ENCODE measurements at places on chromosomes 1 and 21.

- DNase-seq: no peak
Measured at GRCh38 chr1:24705260-24706073, 39.8 kb upstream of the CLIC4 start.

DNA sequence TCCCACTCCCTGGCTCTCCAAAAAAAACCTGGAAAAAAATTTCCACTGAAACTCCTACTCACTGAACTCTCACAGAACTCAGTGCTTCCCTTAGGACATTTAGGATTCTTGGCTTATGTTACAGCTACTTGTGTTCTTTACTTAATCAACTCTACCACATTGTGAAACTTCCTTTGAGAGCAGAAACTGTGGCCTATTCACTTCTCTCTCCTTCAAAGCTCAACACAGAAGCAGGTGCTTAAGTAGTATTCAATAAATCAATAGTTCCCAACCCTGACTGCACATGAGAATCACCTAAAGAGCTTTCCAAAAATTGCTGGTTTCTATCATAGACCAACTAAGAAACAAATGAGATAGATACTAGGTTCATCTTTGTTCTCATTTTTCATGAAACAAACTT lies 67.9 kb upstream of the DMRTA2 start:
- DNase-seq: no peak

GRCh38 chr1:53559391-53559815 lies 100.2 kb downstream of the DMRTB1 start:
- no peak for DNase-seq

DNA sequence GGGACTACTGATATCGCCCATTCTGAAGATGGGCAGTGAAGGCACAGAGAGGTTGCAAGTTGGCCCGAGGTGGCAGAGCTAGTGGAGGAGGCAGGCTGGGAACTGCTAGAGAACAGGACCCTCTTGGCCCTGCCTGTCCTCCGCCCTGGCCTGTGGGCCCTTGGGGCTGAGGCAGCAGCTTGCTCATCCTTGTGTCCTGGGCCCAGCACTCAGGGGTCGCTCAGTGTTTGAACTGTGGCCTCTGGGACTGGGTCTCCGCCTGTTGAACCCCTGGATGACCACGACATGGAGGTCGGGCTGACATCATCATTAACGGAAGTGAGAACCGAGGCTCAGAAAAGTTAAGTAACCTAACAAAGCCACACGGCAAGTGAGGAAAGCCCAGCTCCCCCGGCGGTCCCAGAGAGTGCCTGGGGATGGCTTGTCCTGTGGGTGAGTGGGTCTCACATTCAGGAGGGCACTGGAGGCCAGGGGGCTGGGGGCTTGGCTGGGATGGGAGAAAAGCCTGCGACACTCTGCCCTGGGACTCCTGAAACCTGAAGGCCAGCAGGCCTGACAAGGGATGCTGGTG lies 23.0 kb upstream of the DDOST start:
- no peak for DNase-seq

DNA sequence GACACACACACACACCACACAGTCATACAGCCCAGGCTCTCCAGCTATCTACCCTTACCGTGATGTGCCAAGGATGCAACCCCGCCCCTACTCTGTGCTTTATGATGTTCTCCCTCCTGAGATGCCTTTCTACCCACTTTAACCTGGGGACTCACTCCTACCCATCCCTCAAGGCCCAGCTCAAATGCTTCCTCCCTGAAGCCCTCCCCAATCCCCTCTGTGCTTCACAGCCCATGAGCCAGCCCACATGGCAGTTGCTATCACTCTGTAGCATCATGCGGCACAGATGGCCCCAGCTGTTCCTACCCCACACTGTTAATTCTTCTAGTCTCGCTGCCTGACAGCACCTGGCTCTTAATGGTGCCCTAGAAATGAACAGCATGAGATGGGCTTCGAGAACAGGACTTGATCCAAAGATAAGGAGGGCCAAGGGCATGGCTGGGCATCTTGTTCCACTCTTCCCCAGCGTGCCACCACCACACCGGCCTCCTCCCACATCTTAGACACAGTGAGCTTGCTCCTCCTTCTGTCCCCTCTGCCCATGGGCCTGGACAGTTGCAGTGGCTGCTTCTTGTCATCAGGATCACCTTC lies 109.8 kb downstream of the GLIS1 start:
- no peak for DNase-seq

- no peak for DNase-seq
Measured at GRCh38 chr21:19557046-19557445, 1153.5 kb upstream of the TMPRSS15 start.

DNA sequence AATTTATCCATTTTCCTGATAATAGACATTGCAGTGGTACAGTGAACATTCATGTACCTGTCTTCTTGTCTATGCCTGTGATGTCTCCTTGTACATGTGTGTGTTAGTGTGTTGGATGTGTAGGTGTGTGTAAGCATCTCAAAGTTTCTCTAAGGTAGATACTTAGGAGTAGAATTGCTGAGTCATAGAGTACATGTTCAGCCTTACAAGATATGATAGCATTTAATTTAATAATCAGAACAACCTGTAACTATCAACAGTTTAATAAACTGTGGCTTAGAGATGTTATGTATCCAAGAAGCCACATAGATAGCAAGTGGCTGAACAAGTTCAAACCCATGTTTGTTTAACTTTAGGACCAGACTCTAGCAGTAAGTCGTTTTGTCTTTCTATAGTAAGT lies 35.6 kb downstream of the EPB41 start:
- no peak for DNase-seq

- peak; percentile 62 for DNase-seq
Measured at GRCh38 chr1:19390901-19391595, 78.9 kb downstream of the SLC66A1 start.

- DNase-seq: no peak
Measured at GRCh38 chr1:245679821-245680780, 525.3 kb downstream of the KIF26B start.

DNA sequence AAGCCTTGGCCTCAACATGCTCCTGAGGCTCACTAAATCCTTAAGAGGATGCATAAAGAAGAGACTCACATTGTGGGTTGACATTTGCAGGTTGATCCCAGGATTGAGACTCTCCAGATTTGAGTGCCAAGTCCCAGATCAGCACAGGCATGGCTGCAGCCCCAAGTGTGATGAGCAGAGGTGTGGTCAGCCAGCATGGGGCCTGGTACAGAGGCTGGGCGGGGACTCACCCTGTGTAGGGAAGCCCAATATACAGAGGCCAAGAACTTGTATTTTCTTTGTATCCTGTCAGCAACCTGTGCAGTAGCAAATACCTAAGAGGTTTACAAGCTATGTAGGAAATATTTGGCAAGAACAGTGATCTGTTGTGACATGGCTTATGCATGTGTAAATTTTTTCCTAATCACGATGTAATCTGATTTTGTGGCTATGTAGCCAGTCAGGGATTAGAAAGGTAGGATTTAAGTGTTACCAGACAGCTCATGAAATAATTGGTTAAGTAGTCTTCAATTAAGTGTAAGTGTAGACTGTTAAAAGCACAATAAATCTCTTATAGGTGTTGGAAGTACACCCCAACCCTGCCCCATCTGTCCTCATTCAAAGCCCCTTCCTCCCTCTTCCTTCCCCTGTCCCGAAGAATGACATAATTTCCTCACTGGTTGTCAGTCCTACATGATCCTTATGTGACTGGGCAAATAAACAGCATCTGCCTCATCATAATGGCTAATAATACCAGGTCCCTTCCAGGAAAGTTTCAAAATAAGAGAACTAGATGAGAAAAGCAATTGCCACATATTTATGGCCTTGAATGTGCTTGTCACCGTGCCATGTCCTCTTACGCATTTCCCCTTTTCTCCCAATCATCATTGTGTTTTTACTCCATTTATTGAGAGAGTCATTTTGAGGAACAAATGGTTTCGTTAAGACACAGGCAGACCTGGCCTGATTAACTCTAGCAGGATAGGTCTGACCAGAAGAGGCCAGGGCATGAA lies 120.9 kb downstream of the HLX start:
- DNase-seq: no peak

DNA sequence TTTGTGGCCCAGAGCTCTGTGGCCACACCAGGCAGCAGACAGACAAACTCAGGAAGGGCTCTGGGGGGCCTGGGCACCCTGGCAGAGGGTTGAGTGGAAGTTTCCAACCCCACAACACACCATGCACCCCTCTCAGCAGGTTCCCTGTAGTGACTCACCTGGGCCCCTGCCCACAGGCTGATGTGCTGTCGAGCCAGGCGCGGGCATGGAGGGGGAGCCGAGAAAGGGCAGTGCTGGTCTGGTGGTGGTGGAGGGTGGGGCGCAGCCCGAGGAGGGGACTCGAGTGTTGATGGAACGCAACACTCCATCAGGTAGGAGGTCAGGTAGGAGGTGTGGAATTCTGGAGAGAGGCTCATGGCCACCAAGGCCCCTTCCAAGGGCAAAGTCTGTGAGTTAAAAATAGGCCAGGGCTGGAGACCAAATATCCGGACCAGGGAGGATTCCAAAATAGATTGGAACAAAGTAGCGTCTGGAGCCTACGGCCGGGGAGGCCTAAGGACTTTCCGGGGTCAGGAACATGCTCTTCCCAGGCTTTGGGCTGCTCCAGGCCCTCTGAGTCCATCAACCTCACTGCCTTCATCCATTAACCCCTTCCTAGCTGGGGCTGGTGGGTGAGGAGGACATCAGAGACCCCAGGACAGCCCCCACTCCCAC lies 191.5 kb upstream of the AJAP1 start:
- DNase-seq: no peak

DNA sequence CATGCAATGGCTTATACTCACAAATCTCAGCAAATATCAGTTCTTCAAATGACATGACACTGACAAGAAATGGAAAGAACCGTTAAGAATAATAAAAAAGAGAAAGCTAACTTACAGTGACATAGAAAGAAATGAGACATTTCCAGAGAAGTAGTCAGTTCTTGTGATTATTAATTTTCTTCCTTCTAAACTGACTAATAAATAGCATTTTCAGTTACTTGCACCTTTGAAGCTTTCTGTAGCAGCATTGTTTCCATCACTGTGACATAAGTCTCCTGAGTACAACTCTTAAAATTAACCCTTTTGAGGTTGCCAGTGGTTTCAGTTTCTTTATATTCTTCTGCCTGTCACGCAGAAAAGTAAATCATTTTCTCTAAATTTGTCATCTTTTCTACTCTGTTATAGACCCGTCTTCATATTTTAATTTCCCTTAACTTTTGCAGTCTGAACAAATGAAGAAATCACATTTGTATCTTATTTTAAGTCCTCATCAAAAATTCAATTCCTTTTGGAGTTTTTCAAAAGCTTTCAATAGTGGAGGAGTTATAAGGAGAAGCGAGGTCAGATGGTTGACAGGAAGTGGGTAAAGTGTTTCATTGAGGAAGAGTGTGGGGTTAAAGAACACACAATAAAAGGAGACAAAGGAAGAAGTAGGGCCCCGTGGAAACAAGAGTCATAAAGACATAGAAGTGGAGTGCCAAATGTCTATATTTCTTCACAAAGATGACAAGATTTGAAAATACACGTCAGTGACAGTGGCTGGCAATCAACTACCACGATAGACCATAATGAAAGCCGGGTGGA lies 57.9 kb upstream of the S1PR1 start:
- no peak for DNase-seq

GRCh38 chr1:32984455-32985171 lies 20.0 kb upstream of the RNF19B start:
- no peak for DNase-seq

DNA sequence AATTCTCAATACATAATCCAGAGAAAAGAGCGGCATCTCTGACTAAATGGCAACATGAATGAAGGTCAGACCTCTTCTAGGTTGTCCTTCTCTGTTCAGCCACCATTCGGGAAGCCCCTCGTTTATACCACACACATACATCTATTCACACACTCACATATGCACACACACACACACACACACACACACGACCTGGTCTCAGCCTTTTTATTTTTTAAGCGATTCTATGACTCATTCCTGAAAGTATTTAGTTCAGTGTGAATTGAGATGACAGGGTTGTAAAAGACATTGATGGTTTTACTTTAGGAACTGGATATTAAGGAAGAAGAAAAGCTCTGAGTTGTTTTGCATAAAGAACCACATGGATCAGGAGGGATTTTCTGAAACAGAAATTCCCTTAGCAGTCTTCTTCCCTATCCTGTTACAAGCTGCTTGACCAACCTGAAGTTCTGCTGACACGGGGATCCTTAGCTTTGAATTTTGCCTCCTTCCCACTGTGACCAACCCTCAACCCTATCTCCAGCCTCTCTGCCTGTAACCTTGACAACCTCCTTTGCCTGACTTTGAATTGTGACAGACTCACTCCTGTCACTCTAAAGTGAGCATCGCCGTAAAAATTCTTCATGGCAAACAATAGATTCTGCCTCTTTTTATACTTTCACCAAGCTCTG lies 383.1 kb upstream of the ESRRG start:
- DNase-seq: no peak

DNA sequence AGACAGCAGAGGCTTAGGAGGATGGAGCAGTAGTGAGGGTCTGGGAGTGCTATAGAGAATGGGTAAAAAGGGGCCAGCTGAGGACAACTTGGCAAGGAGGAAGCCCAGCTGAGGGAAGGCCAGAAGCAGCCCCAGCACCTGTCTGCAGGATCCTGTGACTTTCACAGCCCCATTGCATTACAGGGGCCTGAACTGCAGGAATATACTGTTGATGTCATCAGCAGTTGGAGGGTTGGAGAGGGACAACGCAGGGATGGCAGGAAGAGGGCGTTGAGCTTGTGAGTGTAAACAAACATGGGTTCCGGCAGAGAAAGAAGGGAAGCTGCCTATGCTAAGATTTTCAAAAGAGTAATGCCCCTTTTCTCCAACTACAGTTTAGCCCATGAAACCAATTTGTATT lies 628.5 kb downstream of the SMYD3 start:
- no peak for DNase-seq

- no peak for DNase-seq
Measured at GRCh38 chr1:39751595-39751994, 12.9 kb downstream of the PPIE start.

GRCh38 chr1:74504933-74505512 lies 7.4 kb downstream of the LRRC53 start:
- no peak for DNase-seq

GRCh38 chr1:20847611-20848080 lies 60.5 kb upstream of the HP1BP3 start:
- DNase-seq: no peak

DNA sequence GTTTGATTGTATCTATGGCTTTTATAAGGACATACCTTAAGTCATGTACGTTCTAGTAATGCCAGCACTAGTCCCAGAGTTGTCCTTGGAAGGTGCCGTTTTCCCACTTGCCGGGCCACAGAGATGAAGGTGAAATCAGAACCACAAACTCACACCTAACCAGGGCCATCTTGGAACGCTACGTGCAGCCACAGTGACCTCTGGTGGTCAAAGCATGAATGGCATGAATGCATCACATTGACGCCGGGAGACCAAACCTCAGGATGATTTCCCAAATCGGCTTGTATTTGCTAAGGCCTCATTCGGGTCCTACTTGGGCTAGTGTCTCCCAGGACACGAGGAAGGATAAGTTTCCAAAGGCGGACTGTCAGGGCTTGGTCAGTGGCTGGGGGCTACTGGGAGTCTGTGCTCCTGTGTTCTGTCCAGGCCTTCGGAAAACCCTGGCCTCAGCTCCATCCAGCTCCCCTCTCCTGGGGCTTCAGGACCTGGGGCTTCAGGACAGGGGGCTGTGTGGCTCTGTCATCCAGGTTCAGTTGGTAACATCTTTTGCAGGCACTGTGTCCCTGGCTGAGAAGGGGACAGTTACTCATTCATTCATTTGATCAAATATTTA lies 260.5 kb downstream of the PRDM2 start:
- DNase-seq: peak; percentile 79

Data from stimulated activated effector memory CD8-positive, alpha-beta T cell treated with anti-CD3 and anti-CD28 coated beads, Interleukin-12 subunit alpha, Interleukin-12 subunit beta, amount 100 ng/mL, for 72 hours (primary cell).